Stimulated activated CD8-positive, alpha-beta memory T cell treated with anti-CD3 and anti-CD28 coated beads, Interleukin-7, amount 100 ng/mL, for 24 hours (primary cell): ENCODE measurements at places on chromosomes 7 and 10.

- DNase-seq: no peak
Measured at GRCh38 chr10:132589681-132590080, 52.1 kb downstream of the INPP5A start.

DNA sequence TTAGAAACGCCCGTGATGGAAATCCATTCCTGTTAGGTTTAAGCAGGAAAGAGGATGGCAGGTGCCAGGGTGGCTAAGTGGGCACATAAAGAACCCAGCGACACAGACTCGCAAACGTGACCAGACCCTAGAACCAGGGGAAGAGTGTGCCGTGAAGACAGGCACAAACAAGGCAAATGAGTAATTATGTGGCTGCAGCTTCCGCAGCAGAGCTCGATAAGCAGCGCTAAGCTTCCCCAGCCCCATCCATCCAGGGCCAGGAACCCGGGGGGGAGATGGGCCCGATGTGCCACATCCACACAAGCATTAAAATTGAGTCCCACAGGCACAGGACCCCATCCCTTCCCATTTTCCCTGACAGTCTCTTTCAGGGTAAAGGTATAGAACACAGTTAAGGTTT, 14.0 kb upstream of the ZFAND2A start:
- no peak for DNase-seq

DNA sequence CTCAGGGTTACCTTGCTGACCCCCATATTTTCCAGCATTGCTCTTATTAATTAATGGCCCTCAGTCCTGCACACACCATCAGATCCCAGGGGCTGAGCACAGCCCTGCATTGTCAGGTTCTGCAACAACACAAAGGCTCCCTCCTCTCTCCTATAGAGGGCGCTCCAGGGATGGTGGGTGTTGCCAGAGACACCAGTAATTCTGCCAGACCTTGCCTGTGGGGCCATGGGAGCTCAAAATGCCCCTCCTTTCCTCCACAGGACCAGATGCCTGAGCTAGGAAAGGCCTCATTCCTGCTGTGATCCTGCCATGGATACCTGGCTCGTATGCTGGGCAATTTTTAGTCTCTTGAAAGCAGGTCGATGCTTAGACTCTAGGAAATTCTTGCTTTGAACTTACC, 42.8 kb upstream of the PRSS58 start:
- DNase-seq: no peak

GRCh38 chr10:132798403-132798802, 12.5 kb upstream of the NKX6-2 start:
- DNase-seq: no peak

DNA sequence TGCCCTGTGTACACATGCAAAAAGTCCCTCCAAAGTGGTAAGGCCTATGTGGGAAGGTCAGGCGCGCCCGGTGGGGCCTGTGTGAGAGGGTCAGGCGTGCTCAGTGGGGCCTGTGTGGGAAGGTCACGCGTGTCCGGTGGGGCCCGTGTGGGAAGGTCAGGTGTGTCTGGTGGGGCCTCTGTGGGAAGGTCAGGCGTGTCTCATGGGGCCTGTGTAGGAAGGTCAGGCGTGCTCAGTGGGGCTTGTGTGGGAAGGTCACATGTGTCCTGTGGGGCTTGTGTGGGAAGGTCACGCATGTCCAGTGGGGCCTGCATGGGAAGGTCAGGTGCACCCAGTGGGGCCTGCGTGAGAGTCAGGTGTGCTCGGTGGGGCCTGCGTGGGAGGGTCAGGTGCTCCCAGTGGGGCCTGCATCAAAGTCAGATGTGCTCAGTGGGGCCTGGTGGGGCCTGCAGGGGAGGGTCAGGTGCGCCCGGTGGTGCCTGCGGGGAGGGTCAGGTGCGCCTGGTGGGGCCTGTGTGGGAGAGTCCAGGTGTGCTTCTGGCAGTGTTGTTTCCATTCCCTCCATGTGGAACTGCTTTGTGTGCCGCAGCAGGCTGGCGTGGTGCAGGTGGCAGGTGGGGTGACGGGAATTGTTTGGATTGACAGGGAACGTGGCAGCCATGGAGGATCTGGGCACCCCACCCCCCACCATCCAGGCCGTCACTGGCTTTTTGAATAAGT, 15.4 kb downstream of the LRRC27 start:
- DNase-seq: no peak

DNA sequence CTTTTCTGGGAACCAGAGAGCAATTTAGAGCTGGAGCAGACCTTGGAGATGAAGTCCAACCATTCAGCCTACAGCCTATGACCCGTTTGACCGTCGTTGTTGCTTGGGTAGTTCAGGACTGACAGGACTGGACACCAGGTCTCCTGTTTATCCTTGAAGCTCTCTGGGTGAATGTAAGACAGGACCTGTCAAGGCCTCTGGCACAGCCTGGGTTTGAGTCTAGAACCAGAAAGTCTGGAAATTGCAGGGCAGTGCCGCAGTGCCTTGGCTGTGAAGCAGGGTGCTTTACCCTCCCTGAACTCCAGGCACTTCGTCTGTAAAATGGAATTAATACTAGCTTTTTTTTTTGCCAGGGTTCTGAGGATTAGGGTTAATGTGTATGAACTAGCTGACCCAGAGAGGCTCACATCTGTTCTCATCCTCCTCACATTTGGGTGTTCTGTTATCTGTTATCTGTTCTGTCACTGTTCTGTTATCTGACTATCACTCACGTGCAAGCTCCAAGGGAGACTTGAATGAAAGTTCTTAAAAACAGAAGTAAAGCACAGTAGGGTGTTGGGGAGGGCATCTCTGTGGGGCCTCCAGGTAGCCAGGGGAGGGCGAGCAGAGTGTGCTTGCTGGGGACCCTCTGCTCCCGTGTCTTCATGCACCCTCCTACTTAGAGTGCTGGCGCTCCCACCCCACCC, 9.9 kb downstream of the BLVRA start:
- no peak for DNase-seq

DNA sequence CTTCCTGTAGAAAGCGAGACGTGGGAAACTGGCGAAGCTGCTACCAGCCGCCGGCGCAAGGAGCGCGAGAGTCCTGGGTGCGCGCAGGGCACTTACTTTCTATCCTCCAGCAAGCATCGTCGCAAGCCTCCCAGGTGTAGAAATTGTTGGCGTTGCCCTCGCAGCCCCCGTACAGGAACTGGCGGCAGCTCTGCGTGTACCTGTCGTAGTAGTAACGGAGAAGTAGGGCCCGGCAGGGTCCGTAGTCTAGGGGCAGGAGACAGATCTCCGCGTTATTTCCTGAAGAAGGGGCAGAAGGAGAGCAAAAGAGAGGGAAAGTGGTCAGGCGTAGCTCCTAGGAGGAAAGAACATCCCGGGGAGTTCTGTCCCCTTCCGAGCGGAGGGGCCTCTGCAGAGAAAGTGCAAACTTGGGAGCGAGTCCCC, 501 bp downstream of the TFPI2 start:
- no peak for DNase-seq

DNA sequence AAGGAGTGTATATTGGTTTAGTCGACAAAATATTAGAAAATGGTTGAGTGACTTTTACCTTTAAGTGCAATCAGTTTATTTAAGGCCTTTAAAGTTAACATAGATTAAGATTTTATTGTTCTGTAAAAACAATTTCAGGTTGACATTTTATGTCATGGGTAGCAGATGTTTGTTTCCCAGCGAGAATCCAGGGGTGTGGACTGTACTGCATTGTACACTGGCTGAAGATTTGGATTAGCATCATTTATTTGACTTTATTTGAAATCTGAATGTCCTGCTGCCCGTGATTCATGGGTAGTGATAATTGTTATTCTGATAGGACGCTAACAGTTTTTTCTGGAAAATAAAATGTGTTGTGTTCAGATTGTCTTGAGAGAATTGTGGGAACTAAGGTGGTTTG, 39.3 kb downstream of the RBM33 start:
- no peak for DNase-seq

DNA sequence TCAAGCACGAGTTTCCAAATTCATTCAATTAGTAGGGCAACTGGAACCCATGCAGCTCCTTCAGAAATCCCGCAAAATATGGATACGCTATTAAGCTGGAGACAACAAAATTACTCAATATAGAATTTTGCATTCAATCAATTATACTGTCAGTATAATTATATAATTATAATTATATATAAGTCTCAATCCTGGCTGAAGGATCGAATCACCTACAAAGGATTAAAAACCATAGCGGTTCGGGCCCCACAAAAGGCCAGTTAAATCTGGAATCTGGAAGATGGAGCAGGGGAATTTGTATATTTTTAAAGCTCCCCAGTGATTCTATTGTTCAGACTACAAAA, 55.7 kb downstream of the FHIP2A start:
- no peak for DNase-seq

DNA sequence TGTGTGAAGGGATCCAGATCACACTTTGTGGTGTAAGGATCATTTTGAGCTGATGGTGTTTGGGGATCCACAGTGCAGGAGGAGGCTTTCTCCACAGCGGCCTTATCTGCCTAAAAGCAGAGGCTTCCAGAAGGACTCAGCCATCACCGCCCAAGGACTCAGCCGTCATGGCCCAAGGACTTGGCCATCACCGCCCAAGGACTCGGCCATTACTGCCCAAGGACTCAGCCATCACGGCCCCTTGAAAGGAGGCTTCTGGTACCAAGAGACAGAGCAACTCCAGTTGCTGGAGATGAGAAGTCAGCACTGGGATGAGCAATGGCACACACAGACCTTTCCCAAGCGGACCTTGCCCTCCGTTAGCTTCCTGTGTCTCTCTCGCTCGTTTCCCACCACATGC, 6.0 kb upstream of the CFAP46 start:
- DNase-seq: no peak

DNA sequence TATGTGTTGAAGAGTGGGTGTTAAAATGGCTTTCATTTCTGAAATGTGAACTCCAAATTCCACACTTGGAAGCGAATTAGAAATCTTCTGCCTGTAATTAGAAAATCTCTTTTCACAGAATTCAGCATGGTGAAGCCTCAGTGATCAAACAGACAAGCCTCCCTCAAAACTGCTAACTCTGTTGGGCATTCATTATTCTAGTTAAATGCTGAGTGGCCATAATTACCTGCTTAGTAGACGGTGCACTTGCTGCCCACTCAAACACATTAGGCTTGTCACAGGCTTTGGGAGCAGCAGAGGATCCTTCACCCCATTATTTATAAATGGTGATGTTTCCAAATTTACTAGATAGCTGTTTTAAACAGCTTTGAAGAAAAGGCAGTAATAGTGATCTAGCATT, 177.2 kb upstream of the PCLO start:
- DNase-seq: no peak

GRCh38 chr10:121165276-121165675, 314.1 kb downstream of the WDR11 start:
- DNase-seq: no peak

DNA sequence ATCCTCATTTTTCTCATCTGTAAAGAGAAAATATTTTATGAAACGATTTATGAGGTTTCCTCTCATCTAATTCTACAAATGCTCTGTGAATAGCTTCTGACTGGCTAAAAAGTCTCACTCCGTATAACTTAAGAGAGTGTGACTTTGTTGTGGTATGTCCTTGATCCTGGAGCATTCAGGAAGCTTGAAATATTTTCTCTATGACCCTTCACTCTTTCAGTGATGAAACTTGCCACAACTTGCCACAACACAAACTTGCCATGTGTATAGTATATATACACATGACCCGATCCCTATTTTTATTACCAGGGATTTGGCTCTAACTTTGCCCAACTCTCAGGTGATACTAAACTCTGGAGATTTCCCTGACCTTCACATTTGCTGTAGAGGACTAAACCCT, 74.1 kb downstream of the TES start:
- no peak for DNase-seq

- DNase-seq: no peak
Measured at GRCh38 chr10:121185816-121186455, 334.8 kb downstream of the WDR11 start.

DNA sequence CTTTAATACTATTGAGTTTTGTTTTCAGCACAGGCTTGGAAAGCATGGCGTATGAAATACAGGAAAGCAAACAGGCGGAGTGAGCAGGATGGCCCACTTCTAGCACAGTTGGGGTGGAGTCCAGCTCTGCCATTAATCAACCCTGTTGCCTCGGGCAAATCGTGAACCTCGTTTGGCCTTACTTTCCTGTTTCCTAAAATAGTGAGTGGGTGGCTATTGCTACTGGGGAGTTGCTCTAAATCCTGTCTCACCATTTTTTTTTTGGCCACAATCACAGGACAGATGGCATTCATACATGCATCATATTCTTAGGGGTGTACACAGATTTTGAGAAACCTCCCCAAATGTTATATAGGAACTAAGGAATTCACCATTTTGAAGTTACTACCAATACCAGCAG, 157.8 kb downstream of the ANLN start:
- no peak for DNase-seq

DNA sequence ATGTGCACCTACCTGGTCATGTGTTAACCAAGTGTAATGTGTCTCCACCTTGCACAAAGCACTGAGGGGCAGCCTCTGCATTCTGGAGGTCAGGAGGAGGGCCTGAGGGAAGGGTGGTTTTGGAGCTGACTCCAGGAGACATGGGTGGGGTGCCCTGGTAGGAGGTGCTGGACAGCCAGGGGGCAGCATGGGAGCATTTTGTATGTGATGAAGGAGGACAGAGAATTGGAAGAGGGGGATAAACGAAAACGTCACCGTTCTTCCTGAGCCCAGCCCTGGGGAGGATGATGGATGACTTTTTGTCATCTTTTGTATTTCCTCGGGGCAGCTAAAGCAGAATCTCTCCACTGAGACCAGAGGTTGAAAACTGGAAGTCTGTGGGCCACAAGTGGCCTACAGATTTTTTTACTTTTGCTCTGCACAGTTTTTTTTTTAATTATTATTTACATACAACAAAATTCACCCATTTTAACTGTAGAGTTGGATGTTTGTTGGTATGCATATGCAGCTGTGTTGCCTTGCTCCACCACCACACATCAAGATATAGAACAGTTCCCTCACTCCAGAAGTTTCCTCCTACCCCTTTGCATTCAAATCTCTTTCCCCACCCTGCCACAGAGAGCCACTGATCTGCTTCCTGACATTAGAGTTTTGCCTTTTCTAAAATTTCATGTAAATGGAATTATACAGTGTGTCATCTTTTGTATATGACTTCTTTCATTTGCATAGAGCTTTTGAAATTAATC, 242.5 kb downstream of the VTI1A start:
- DNase-seq: no peak
